ENCODE measurements at places on chromosomes 2 and 18.

DNA sequence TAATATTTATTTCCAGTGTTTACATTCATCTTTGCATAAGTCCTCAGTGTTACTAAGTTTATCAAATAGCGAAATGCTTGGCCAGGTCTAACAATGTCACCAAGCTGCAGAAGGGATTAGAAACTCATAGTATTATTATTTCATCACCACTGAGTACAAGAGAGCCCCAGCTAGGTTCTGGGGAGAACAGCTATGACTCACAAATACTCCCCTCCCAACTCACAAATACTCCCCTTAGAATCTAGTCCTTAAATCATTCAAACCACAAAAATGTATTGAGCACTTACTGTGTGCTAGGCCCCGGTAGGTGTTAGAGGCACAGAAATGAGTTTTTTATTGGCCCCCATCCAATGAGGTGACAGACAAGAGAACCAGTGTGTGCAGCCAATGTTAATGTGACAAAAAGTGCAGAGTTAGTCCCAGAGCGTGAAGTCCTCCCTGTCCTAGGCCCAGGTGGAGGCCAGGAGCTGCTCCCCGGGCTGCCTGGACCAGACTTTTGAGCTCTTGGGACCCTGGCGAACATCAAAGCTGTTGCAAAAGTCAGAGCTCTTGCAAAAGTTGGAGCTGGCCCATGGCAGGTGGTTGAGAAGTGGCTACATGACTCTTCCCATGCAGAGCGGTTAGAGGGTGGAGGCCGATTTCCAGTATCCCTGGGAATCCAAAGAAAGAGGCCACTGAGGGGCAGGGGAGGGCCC, 9.8 kb downstream of the STEAP3 start:
- DNase-seq = no peak

GRCh38 chr18:30177056-30177455, 865.5 kb downstream of the DSC3 start:
- DNase-seq = no peak

GRCh38 chr18:45019469-45019868, 338.8 kb downstream of the SETBP1 start:
- no peak for DNase-seq

DNA sequence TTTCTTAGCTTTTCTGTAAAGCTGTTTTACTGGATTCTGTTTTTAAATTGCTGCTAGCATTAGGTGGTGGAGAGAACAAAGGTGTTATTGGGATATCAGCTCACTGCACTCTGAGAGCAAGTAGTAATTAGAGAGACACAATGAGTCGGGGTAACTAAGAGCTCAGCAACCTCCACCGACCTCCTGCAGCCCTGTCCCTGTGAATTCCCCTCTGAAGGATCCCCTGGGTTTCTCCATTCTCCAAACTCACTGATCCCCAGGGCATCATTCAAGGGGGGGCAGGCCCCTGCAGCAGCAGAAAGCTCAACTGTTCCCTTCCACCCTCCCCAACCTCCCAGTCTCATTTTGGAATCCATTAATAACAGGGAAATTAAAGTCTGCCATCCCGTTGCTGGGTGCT, 73.0 kb downstream of the MTCL1 start:
- DNase-seq = no peak

GRCh38 chr2:25032094-25032493, 9.8 kb upstream of the EFR3B start:
- no peak for DNase-seq

DNA sequence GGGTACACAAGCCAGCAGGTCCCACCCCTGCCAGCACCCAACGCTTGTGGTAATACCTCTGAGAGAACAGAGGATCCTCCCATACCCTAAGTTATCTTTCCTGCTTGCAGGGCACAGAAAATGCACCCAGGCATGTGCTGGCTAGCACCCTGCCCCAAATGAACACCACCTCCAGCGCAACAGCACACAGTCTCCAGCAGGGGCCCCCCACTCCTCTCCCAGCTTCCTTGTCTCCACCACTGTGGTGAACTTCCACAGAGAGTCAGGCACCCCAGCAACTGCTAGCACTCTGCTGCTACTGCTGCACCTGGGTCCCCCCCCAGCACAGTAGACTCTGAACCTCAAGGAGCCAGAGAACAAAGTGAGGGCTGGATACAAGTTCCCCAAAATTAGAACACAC, 216.8 kb upstream of the CNTNAP5 start:
- no peak for DNase-seq

DNA sequence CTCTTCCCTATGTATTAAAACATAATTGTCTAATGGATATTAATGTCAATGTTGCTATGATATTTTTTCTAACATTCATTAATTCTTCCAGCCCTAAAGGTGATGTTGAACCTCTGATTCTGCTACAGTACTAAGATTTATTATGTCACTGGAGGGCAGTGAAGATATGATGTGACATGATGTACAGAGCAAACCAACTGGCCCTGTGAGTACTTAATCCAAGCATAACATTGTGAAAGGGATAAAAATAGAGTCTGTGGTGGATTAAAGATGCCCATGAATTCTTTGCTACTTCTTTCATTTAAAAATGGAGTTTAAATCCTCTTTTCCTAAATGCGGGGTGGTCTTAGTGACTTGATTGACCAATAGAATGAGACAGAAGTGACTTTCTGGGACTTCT, 51.8 kb downstream of the IL1R2 start:
- no peak for DNase-seq

GRCh38 chr2:224363281-224363680, 38.6 kb downstream of the FAM124B start:
- DNase-seq = no peak

DNA sequence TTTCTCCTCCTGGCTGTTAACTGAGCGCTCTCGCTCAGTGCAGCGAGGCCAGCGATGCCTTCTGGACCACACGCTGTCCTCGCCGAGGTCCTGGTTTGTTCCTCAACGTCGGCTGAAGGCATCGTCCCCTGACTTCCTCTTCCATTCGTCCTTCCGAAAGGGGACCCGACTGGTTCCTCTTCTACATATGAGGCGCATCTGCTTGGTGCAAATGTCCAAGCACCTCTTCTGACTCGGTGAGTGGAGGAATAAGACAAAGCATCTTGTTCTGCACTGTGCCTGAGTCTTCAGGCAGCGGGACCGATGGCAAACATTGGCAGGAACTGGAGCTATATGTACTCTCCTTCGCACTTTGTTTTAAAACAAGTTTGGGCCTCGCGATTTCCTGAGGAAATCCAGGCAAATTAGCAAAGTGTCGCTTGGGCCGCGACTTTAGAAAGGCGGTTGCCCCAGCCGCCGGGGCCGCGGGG, 621 bp upstream of the KCNS3 start:
- no peak for DNase-seq

DNA sequence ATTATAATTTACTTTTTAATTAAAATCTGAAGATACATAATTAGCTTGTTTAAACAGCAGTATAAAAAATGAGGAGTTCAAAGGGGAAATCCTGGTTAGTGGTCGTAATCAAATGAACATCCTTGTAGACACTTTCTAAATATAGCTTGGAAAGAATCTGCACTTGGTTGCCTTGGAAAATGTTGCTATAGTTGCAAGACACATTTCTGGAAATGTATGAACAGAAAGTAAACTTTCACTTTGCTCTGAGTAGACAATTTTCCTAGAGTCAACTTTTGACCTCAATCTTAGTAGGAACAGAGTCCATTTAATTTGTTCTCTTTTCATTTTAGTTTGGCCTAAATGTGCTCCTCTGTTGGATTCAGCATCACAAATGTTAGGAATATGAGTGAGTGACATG, 38.3 kb downstream of the GCA start:
- no peak for DNase-seq

GRCh38 chr2:144190908-144191605, 328.9 kb downstream of the ZEB2 start:
- DNase-seq = no peak

- DNase-seq = no peak
Observed at GRCh38 chr2:108228006-108228405, 11.8 kb upstream of the SULT1C3 start.

GRCh38 chr2:239267288-239267951, 133.4 kb downstream of the HDAC4 start:
- DNase-seq = peak; percentile 82

- no peak for DNase-seq
Observed at GRCh38 chr2:36572054-36572718, 25.8 kb downstream of the FEZ2 start.

GRCh38 chr2:160271171-160272086, 71.4 kb upstream of the ITGB6 start:
- no peak for DNase-seq

DNA sequence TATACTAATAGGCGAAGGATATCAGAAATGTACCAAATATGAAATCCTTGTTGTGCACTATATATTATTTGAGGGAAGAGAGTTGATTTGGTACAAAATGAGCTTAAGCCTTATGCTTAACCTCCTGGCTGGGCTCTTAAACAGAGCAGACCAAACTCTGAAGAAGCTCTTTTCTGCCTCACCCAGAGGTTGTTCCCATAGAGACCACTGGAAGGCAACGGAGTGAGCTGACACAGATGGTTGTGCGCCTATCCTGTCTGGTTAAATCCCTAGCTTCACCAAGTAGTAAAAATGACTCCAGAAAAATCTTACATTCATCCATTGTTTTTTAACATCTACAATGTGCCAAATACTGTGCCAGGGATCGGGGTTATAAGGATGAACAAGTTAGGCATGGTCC, 55.9 kb upstream of the NOL4 start:
- DNase-seq = no peak

DNA sequence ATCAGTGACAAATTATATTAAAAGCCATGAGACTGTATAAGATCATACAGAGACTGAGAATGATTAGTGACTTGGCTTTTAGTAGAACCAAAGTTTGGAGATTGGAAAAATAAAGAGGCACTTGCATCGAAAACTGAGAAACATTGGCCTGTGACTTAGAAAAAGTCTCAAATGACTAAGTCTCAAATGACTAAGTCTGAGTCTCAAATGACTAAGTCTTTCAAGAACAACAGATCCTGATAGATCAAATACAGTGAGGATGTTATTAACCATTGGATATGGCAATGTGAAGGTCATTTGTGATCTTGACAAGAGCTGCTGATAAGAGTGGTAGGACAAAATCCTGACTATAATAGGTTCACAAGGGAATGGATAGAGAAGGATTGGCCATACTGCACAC, 135.5 kb upstream of the FANCL start:
- DNase-seq = no peak

- no peak for DNase-seq
Observed at GRCh38 chr18:80175451-80176204, 66.6 kb downstream of the ADNP2 start.

GRCh38 chr2:227163998-227164762, at the start of the genes COL4A3 and COL4A4:
COL4A3 (plus strand) TSS chr2:227164624; CDS start chr2:227164727, 103 bp downstream.
COL4A4 (minus strand) TSS chr2:227164205; CDS start chr2:227147483, 16,722 bp downstream.
- DNase-seq = no peak

DNA sequence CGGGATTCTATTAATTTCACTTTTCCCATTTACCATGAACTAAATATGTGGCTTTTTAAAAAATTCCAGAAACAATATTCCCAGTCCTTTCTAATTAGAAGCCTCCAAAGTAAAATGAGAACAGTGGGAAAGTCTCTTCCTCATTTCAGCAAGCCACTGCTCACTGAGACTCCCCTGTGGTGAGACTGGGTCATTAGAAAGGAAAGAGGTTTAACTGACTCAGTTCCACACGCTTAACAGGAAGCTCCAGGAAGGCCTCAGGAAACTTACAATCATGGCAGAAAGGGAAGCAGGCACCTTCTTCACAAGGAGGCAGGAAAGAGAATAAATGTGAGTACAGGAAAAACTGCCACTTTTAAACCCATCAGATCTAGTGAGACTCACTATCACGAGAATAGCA, 258.9 kb upstream of the CHAC2 start:
- DNase-seq = no peak

GRCh38 chr2:3107567-3107966, 270.1 kb downstream of the EIPR1 start:
- no peak for DNase-seq

- DNase-seq = peak; percentile 50
Observed at GRCh38 chr2:96267159-96267971, 1.3 kb downstream of the CIAO1 start.

- no peak for DNase-seq
Observed at GRCh38 chr2:227454323-227454860, 17.6 kb upstream of the AGFG1 start.

DNA sequence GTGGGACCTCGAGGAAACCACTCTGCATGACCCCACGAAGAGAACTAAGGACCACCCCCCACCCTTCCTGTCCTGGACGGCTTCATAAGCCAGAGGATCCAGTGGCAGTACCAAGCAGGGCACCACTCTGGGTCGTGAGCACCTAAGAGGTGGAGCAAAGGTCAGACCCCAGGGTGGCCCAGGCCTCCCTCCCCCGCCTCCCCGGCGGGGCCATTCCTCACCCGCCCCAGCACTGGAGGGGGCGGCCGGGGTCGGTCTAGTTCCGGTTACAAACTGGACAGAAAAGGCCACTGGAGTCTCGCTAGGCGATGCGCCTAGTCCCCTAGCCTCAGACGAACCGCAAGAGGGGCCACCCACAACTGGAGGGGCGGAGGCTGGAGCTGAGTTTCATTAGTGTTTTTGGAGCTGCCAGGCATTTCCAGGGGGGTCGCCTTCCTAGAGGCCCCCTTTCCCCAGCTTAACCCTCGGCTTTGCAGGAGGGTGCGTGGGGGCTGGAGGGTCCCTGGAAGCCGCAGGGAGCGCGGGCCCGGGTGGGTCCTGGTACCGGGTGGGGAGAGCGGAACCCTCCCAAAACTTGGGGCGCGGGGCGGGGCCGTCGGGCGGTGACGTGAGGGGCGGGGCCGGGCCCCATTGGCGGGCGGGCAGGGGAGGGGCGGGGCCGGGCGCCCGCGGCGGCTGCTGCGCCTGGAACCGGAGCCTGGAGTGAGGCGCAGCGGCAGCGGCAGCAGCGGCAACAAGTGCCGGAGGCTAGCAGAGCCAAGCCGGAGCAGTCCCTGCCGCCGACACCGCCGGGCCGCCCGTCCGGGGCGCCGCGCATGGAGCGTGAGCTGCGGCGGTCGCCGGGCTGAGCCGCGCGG, at the start of gene B3GNT2:
B3GNT2 (plus strand) TSS at position 695 of the 857 bp plus-strand sequence. CDS start 26,106 bp downstream, outside the sequence.
- DNase-seq = peak; percentile 71

DNA sequence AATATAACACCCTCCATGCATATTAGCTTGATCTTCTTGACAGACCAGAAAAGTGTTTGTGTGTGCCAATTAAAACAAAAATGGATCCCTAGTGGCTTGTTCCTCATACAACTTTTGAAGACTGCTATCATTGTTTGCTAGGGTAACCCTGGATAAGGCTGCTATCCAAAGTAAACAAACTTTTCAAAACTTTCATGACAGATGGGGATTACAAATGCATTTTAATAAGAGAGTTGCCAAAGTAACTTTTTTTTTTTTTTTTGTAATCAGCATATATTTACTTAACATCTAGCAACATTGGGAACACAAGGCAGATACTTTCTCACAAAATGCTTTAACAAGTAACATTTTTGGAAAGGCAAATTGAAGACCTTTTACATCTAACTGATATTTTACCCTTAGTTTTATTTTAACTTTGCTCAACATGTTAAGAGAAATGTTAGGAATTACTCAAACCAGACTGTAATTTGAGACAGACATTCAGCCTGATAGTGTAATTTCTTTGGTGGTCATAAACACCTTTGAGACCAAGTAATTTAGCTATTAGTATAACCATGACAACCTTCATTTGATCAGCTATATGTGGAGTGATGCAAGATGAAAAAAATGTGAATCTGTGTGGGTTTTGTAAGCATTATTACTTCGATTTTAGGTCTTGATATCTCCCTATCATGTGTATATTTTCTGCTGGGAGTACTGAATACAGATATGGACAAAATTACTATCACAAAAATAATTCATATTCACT, 300.9 kb downstream of the ARHGAP15 start:
- no peak for DNase-seq

GRCh38 chr2:144671695-144672455, 152.0 kb upstream of the ZEB2 start:
- no peak for DNase-seq
